Esophagus squamous epithelium (tissue), 5 donors: ENCODE measurements at places on chromosomes 16 and 17.
A peak's percentile ranks its signal among the peaks of the same experiment; 100 is the strongest.

GRCh38 chr16:88377961-88378360 is 4.8 kb upstream of the ZNF469 start:
- H3K27me3 ChIP-seq, result no peaks in the 10 kb centered on the region
- H3K4me3 ChIP-seq, result no peak overlapping the region
- DNase-seq, result no peak
- peaks cover 6% of the 10 kb centered on the region for H3K4me1 ChIP-seq
- no peak overlapping the region for H3K27ac ChIP-seq

DNA sequence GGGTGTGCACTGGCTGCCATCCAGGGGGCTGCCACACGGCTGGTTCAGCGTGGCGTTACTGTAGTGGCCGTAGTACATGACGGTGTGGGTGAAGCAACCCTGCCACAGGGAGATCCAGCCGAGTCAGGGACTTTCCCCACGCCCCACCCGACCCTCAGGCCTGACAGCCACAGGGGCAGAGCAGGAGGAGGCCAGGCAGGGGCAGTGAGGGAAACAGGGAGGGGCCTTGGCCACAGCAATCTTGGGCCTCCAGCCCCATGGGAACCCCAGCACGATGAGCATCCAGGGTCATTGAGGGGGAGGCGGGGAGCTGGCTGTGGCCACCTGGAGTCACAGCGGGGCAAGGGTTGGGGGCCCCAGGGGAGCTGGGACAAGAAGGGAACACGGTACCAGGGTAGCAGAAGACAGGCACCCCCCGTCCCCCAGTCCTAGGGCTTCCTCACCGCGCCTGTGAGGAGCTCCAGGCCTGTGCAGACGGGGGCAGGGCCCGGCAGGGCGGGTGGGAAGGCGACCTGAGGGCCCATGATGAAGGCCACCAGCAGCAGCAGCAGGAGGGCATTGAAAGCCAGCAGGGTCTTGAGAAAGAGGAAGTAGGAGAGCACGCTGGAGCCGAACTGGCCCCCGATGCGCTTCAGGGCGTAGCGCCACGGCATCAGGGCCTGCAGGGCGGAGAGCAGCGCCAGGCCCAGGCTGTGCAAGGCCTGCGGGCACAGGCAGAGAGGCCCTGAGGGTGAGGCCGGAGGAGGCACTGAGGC is 4.3 kb downstream of the TMC6 start:
- H3K27me3 ChIP-seq, result no peaks in the 10 kb centered on the region
- H3K27ac ChIP-seq, result peak overlapping the region; percentile 86
- peaks cover 43% of the 10 kb centered on the region for H3K4me1 ChIP-seq
- peaks cover 70% of the 10 kb centered on the region for H3K36me3 ChIP-seq
- no peak overlapping the region for H3K4me3 ChIP-seq

GRCh38 chr17:27109346-27109745 is 184.6 kb upstream of the WSB1 start:
- H3K36me3 ChIP-seq, result no peaks in the 10 kb centered on the region
- no peaks in the 10 kb centered on the region for H3K27me3 ChIP-seq
- H3K27ac ChIP-seq, result no peak overlapping the region
- no peak overlapping the region for H3K4me3 ChIP-seq

DNA sequence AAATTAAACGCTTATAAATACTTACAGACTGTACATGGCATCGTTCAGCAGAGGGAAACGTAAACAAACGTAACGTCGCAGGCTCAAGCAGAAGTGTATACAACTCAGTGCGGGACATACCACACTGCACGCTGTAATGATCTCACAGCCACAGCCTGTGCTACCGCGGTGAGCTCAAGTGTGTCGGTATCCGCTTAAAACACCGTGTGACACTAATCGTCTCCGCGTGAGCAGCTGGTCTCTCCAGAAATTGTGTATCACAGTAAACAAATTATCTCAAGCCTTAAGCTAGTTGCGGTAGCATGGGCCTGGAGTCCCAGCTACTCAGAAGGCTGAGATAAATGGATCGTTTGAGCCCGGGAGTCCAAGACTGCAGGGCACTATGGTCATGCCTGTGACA is 115.3 kb downstream of the ANKRD11 start:
- H3K4me1 ChIP-seq, result peaks cover 35% of the 10 kb centered on the region
- peaks cover 32% of the 10 kb centered on the region for H3K36me3 ChIP-seq
- no peak for DNase-seq
- H3K4me3 ChIP-seq, result no peak overlapping the region
- no peaks in the 10 kb centered on the region for H3K27me3 ChIP-seq

- H3K36me3 ChIP-seq, result no peaks in the 10 kb centered on the region
- no peak for DNase-seq
- no peak overlapping the region for H3K4me3 ChIP-seq
These were observed 73.9 kb upstream of the DHX40 start for GRCh38 chr17:59491353-59492090.

DNA sequence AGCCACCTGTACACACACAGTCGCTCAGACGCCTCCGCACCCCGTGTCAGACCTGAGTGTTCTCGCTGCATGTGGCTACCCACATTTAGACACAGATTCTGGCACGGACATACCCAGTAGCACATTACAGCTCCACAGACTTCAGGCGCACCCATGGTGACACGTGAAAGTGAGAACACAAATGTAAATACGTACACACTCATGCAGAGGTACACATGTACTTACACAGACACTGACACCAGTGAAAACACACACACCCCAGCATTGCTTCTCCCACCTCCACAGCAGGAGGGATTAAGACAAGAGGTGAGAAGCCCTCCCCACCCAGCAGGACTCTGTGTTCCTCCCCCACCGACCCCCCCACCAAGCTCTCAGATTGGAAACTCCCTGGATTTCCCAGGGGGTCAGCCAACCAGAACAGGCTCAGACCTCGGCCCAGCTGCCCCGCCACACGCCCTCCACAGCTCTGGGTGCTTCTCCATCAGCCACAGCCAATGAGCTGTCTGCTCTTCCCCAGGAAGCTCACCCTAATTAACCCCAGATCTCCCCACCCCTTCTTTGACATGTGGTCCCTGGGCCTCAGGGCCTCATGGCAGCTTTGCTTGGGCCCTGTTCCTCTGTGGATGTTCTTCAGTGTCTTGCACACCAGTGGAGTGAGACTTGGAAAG is 5.3 kb upstream of the FOXN1 start:
- H3K36me3 ChIP-seq, result no peaks in the 10 kb centered on the region
- H3K27ac ChIP-seq, result peak overlapping the region; percentile 9
- no peak for DNase-seq
- no peak overlapping the region for H3K4me3 ChIP-seq

DNA sequence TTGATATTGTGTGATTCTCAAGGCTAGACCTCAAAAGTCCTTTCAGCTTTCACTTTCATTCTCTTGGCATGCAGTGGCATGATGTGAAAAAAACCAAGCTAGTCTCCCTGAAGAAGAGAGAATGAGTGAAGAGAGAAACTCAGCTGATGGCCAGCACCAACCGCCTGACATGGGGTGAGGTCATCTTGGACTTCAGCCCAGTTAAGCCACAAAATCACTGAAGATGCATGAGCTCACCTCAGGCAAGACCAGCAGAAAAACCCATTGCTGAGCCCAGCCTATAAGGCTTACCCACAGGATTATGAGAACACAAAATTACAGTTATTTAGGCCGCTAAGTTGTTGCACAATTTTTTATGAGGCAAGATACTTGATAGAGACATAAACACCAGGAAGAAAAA is 496.5 kb downstream of the TOX3 start:
- no peak for DNase-seq
- H3K27me3 ChIP-seq, result no peaks in the 10 kb centered on the region
- H3K27ac ChIP-seq, result no peak overlapping the region
- H3K4me3 ChIP-seq, result no peak overlapping the region
- no peaks in the 10 kb centered on the region for H3K4me1 ChIP-seq
- no peaks in the 10 kb centered on the region for H3K36me3 ChIP-seq

- H3K4me3 ChIP-seq, result no peak overlapping the region
- DNase-seq, result no peak
- H3K27me3 ChIP-seq, result no peaks in the 10 kb centered on the region
- peak overlapping the region; percentile 47 for H3K27ac ChIP-seq
These were observed 32.1 kb downstream of the CDK5RAP3 start for GRCh38 chr17:48002916-48003416.

DNA sequence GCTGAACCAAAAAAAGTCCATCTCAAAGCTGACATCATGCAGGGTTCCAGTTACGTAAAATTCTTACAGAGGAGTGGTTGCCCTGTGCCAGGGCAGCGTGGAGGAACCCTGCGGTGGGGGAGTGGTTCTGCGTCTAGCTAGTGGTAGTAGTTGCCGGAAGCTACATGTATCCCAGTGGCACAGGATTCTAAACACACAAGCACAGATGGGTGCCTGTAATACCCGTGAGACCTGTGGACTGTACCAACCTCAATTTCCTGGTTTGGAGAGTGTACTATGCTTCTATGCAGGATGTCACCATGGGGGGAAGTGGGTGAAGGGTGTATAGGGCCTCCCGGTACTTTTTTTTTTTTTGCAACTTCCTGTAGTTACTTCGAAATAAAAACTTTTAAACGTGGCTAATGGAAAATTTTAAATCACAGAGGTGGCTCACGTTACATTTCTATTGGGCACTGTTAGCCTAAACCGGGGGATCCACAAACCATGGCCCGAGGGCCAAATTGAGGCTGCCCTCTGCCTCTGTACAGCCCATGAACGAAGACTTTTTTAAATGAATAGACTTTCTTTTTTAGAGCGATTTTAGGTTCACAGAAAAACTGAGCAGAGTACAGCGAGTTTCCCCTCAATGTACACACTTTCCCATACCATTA is 38.5 kb downstream of the TBC1D16 start:
- no peaks in the 10 kb centered on the region for H3K27me3 ChIP-seq
- H3K36me3 ChIP-seq, result no peaks in the 10 kb centered on the region
- DNase-seq, result peak; percentile 18
- H3K27ac ChIP-seq, result no peak overlapping the region
- no peak overlapping the region for H3K4me3 ChIP-seq
- peaks cover 13% of the 10 kb centered on the region for H3K4me1 ChIP-seq

GRCh38 chr17:4535667-4536258 is 19.4 kb downstream of the MYBBP1A start:
- peak overlapping the region; percentile 71 for H3K27ac ChIP-seq
- H3K27me3 ChIP-seq, result no peaks in the 10 kb centered on the region
- H3K36me3 ChIP-seq, result peaks cover 47% of the 10 kb centered on the region
- no peak overlapping the region for H3K4me3 ChIP-seq
- H3K4me1 ChIP-seq, result peaks cover 94% of the 10 kb centered on the region
- DNase-seq, result no peak

DNA sequence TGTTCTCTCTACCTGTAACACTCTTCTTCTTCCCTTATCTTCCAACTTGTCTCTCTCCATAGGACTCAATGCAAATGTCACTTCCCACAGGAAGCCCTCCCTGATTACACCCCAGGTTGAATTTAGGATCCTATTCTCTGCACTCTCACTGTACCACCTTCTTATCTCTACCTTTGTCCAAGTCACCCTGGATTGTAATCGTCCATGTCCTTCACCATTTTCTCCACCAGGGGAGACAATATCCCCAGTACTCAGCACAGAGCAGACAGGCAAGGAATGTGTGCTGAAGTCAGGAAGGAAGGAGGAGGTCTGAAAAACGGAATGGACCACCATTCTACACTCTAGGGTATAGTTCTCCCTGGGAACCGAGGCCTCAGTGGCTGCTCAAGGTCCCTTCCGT is 14.2 kb downstream of the C16orf82 start:
- no peak overlapping the region for H3K4me3 ChIP-seq
- H3K4me1 ChIP-seq, result no peaks in the 10 kb centered on the region
- no peaks in the 10 kb centered on the region for H3K27me3 ChIP-seq
- no peak overlapping the region for H3K27ac ChIP-seq
- no peak for DNase-seq

DNA sequence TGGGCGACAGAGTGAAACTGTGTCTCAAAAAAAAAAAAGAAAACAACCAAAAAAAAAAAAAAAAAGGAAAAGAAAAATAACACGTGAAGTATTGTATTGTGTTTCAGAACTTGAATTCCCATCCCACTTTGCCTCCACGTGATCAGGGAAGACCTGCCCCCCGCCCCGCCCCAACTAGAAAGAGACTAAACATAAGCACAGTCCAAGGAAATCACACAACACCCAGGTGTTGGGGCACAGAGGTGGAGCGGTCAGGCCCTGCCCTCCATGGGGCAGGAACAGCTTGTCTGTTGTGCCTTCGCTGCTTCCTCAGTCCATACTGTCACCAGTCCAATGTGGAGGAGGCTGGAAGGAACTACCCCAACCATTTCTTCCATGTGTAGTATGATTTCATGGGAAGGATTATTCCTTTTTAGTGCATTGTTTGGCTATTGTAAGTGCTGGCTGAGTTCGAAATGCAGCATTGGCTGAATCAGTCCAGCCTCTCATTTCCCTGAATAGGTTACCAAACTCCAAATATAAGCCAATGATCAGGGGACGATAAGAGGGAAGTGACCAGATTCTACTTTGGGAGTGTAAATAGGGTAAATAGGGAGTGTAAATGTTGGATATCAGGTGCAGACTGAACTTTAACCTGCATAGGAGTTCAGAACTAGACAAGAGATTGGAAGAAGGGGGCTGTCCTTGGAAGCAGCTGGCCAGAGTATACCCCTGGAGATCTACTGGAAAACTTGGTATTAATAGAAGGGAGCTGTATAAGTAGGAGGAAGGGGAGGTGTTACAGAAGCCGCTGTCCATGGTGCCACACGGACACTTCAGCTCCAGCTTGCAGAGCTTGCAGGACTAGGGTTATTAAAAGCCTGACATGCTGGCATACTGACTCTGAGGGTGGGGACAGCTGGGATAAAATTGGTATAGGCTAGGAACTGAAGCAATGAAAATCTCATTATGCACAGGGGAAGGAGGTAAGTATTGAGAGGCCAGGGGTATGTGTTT is 50.7 kb downstream of the TANGO6 start:
- peaks cover 6% of the 10 kb centered on the region for H3K4me1 ChIP-seq
- H3K36me3 ChIP-seq, result no peaks in the 10 kb centered on the region
- no peak for DNase-seq
- H3K4me3 ChIP-seq, result no peak overlapping the region
- no peak overlapping the region for H3K27ac ChIP-seq
- no peaks in the 10 kb centered on the region for H3K27me3 ChIP-seq

DNA sequence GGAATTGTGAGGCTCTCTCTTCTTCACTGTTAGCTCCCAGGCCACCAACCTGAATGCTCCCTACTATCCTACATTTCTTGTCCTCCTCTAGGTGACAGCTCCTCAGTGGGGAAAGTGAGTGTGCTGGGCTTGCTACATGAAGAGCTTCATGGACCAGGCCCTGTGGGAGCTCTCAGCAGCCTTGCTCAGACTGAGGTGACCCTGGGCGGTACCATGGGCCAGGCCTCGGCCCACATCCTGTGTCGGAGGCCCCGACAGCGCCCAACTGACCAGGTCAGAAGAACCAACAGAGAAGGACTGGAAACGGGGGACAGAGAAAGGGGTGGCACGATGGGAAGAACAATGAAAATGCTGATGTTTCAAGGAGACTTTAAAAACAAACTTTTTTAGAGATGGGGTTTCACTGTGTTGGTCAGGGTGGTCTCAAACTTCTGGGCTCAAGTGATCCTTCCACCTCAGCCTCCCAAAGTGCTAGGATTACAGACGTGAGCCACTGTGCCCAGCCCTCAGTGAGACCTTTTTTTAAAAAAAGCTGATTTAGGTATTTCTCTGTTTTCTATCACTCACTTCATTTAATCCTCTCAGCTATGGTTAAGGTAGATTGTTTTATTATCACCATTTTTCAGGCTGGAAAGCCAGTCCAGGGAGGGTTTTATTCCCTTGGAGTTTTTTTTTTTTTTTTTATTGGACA is 4.9 kb downstream of the ELP5 start:
- peaks cover 10% of the 10 kb centered on the region for H3K36me3 ChIP-seq
- no peak overlapping the region for H3K4me3 ChIP-seq
- no peak for DNase-seq
- peaks cover 52% of the 10 kb centered on the region for H3K4me1 ChIP-seq
- H3K27ac ChIP-seq, result no peak overlapping the region
